Panc1 (cell line): ENCODE measurements at places on chromosomes 5 and 9. TPM values are rescaled to one million over a fixed set of nuclear protein-coding genes. Genes with fewer than 3 reads are reported as not detected.

DNA sequence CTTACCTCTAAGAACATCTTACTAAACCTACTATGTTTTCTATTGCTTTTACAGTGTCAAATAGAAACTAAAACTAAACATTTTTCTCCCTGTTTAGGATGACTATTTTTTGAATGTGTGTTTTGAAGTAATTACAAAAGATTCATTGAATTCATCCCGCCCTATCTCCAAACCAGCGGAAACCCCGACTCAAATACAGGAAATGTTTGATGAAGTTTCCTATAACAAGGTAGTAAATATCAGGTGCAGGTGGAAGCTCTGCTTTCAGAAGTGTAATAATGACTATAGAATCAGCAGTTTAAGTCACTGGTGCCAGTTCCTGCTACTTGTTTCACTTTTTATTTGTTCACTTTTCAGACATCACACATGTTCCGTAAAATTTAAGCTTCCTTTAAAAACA is 20.0 kb downstream of the ERAP2 start:
- no peak for DNase-seq

DNA sequence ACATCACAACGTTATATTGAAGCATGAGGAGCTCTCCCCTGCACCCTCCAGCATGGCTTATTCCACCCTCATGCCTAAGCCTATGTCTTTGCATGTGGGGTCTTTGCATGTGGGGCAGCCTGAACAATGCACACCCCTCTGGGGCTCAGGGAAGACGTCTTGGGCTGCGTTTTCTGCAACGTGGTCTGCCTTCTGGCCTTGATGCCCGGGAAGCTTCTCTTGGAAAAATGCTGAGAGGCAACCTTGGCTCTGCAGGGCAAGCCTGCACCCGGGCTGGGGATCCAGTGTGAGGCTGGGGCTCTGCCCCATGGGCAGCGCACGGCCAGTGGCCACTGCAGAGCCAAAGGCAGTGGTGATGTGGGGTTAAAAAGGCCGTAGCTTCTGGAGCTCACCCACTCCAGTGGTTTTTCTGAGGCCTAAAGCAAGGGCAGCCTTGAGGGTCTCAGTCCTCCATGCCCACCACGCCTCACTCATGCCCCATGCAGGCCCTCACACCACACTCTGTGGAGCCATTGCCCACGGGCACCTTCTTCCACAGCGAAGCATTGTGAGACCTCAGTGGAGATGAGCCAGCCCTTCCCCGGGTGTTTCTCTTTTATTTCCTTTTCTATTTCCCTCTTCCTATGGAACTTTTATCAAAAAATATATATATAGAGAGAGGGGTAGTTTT is 112.2 kb downstream of the MRPL36 start:
- DNase-seq: no peak

DNA sequence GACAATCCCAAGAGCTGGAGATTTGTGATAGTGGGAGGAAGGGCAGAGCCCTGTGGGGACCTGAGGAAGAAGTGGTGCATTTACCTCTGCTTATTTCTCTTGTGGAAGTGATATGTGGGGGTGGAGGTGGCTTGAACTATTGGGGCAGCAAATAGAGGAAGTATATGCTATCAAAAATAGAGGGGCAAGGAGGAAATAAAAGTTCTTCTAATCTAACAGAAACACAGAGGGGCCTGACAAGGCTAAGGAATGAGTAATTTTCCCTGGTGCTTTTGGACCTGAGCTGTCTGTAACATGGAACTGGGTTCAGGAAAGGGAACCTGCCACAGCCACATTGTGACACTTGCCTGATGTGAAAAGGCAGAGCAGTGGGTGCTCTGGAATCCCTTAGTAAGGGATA is 378.6 kb upstream of the KLF4 start:
- no peak for DNase-seq

DNA sequence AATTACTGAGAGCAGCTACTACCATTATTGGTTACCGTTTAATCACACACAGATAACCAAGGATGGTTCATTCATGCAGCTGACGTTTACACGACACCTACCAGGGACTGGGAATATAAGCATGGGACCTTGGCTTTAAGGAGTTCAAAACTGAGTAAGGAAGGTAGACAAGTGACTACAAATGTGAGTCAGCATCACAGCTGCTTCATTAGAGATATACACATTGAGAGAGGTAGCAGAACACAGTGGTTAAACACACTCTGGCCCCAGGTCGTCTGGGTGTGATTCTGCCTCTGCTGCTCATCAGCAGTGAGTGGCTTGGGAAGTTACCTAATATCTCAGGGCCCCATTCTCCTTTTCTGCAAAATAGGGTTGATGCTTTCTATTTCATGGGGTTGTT is 268.6 kb downstream of the NR3C1 start:
- no peak for DNase-seq

The CDKN2B gene
- 0.05 TPM for total RNA-seq

The WHRN gene
- total RNA-seq: 18.0 TPM

The HAND1 gene
- total RNA-seq: 0.10 TPM

The EXOSC2 gene
- 41.0 TPM for total RNA-seq
